Fibroblast of skin of abdomen (primary cell): ENCODE measurements at places on chromosomes 16 and 17.

DNA sequence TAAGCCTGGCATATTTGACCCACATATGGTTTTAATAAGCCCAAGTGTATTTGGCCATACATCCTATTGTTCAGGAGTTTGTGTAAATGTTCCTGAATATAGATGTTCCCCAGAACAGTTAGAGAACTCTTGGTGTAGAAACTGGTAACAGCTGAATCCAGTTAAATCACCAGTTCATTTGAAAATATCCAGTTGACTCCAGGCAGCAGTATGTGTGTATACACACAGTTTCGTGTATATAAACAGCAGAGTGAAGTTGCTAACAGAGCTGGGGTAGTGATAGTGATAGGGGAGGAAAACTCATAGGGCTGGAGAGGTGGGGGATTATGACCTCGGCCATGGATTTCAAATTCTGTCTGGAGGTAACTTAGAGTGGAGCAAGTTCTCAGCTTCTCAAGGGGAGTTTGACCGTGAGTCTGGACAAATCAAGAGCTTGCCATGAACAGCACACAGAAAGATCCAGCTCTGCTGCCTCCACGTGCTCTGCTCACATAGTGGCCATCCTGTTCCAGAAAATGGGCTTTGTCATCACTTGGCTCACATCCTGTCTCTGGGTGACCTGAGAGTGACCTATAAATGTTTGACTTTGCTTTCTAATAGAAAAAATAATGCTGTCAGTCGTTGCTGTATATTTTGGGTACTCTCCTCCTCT, 30.6 kb upstream of the MMD start:
- peak; percentile 67 for DNase-seq

DNA sequence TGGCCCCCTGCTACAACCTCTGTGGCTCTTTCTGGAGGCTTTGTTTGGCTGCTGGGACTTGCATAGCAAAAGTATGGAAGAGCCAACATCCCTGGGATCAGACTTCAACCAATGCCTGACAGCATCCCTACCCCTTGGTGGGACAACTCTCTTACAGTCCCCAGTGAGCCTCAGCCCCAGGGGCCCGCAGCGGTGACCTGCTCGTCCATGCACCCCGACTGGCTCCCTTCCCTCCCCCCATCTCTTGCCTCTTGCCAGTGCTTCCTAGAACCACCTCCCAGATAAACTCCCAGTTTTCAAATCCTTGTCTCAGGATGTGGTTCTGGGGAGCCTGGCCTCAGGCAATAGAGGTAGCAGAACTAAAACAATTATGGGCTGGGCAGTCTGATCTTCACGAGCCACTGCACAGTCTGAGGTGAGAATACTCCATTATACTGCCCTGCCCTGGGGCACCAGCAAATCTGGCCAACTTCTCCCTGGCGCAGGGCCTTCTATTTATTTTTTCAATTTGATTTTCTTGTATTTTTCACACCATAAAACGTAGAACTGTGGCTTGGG, 86.6 kb upstream of the BRD7 start:
- DNase-seq, result no peak

- DNase-seq, result no peak
Observed at GRCh38 chr16:83963277-83964119, 4.5 kb upstream of the NECAB2 start.

GRCh38 chr17:57482657-57483056, 226.3 kb downstream of the MSI2 start:
- peak; percentile 79 for DNase-seq

GRCh38 chr16:84266451-84266850, 26.6 kb upstream of the KCNG4 start:
- peak; percentile 25 for DNase-seq

- no peak for DNase-seq
Observed at GRCh38 chr17:41976142-41976768, 9.7 kb downstream of the CNP start.

DNA sequence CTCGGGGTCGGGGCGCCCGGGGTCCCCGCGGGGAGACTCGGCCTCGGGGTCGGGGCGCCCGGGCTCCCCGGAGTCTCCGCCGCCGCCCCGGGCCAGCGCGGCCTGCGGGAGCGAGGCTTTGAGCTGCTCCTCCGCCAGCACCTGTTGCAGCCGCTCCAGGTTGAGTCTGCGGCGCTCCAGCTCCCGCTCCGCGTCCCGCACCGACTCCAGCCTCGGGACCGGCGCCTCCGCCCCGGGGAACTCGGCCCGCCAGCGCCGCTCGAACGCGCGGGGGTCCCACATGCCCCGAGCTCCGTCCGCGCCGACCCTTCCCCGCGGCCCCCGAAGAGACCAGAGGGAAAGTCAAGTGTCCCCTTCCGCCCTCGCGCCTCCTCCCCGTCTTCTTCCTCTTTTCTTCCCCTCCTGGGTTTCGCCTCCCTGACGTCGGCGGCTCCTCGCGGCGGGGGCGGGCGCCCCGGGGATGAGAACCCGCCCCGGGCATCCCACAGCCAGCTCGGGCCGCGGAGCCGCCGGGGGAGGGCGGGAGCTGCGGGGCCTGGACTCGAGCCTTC, 40.8 kb upstream of the BHLHA9 start:
- DNase-seq, result no peak

- DNase-seq, result no peak
Observed at GRCh38 chr16:4689864-4690704, 3.3 kb upstream of the NUDT16L1 start.

DNA sequence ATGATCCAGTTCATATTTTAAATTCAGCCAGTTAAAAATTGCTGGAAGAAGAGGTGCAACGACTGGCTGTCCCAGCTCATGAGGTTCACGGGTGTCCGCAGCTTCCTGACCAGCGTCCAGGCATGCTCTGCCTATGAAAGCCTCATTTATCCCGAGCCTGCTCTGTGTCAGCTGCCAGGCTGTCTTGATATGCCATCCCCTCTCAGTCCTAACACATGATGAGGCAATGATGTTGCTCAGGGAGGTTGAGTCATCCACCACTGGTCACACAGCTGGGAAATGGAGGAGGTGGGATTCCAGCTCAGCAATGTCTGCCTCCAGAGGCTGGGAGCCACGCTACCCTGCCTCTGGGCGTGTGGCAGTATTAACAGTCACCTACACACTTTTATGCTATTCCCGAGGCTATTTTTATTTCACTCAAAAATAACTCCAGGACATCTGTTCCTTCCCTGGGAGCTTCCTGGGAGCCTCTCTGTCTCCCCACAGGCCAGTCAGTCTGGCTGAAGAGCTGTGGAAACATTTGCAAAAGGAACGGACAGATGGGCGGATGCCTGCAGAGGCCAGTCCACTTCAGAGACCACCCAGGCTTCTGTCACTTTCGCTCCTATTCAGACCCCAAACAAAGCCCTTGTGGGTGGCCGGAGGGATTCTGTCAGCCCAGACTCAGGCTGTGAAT, 22.5 kb downstream of the RAB11FIP4 start:
- peak; percentile 47 for DNase-seq

GRCh38 chr17:73228748-73229236, 32.9 kb downstream of the CPSF4L start:
- peak; percentile 77 for DNase-seq

- peak; percentile 43 for DNase-seq
Observed at GRCh38 chr17:36980280-36980761, 31.6 kb downstream of the AATF start.
